Vagina (tissue), 2 donors: ENCODE measurements at places on chromosomes 7 and 10. TPM values are rescaled to one million over a fixed set of nuclear protein-coding genes. Genes with fewer than 3 reads are reported as not detected.
A peak's percentile ranks its signal among the peaks of the same experiment; 100 is the strongest.

GRCh38 chr7:115533785-115534184 is 496.8 kb downstream of the TFEC start:
- no peak for DNase-seq

DNA sequence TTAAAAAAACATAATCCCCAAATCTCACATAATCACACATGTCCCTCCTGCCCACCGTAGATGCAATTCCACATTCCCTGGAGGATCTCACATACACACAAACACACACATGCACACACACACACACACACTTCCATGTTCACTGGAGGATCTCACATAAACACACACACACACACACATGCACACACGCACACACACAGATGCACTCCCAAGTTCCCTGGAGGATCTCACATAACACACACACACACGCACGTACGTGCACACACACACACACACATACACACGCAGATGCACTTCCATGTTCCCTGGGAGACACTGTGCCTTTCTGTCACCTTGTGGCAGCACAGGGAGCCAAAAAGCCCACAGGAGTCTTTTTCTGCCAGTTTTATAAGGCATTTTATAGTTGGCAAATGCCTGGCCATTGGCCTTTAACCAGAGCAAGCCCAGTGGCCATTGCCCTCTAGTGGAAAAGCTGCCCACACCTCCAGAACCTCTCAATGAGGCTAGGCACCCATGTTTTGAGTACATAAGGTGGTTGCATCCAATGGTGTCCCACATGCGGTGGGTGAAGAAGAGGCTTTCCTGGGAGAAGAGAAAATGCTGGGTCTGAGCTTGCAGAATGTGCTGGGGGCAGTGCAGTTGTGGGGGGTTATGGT is 115.4 kb upstream of the ACBD5 start:
- DNase-seq: no peak

- no peak for DNase-seq
Measured at GRCh38 chr7:32774541-32774951, 117.0 kb downstream of the KBTBD2 start.

DNA sequence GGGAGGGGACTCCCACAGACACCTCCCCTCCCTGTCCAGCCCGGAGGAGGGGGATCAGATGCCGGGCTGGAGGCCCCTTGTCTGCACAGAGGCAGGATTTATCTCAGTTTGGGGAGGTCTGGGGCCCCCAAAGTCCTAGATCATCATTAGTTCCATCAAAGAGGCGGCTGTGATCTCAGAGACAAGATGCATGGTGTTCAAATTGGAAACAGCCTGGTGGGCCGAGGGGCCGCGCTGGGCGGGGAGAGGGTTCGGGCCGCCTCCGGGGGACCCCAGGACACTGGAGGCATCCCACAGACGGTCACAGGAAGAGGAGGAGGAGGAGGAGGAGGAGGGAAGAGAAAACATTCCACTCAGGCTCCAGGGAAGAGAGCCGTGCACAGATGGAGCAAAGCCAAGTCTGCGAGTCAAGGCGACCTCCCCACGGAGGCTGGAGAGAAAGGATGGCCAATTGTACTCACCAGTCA is 69.5 kb upstream of the CUX1 start:
- no peak for DNase-seq

GRCh38 chr10:110644598-110645462 is 694 bp downstream of the RBM20 start:
- DNase-seq: no peak

DNA sequence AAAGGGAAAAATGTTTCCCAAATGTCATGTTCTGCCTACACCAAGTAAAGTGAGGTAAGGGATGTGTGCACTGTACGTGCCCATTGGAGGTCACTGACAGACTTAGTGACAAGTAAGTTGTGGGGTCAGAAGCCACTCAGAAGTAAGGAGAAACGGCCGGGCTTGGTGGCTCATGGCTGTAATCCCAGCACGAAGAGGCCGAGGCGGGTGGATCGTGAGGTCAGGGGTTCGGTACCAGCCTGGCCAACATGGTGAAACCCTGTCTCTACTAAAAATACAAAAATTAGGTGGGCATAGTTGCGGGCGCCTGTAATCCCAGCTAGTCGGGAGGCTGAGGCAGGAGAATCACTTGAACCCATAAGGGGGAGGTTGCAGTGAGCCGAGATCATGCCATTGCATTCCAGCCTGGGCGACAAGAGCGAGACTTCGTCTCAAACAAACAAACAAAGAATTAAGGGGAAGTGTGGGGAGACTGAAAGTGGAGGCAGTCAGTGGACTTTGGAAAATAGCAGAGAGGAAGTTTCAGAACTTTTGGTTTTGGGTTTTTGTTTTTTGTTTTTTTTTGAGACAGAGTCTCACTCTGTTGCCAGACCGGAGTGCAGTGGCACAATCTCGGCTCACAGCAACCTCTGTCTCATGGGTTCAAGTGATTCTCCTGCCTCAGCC is 114.8 kb downstream of the WDFY4 start:
- no peak for DNase-seq

DNA sequence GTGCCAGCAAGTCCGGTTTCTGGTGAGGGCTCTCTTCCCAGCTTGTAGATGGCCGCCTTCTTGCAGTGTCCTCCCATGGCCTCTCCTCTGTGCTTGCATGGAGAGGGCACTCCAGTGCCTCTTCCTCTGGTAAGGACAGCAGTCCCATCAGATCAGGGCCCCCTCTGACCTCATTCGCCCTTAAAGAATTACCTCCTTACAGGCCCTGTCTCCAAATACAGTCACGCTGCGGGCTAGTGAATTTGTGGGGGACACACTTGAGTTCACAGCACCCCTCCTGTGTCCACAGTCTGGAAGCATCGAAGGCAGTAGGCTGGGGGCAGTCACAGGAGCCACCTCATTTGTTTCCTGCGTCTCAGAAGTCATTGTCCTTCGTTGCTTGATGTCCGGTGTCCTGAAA is 54.6 kb downstream of the LHPP start:
- DNase-seq: no peak

- DNase-seq: no peak
Measured at GRCh38 chr7:46129831-46130230, 208.8 kb upstream of the IGFBP3 start.

DNA sequence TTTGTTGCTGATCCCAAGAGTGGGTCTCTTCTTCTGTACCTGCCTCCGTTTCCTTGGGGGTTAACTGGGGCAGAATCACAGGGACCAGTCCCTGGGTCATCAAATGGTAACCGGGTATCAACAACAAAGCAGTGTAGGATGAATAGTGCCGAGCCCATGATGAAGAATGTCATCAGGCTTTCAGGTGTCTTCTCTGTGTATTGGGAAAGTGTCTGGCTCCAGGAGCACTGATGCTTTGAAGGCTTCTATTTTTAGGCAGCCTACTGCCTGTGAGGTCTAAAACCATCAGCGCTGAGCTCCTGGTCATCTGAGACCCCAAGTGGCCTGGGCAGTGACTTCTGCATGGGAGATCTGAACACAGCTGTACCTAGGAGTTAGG is 48.2 kb upstream of the SHH start:
- DNase-seq: peak; percentile 71

- no peak for DNase-seq
Measured at GRCh38 chr10:11874568-11875493, 51.7 kb downstream of the PROSER2 start.

DNA sequence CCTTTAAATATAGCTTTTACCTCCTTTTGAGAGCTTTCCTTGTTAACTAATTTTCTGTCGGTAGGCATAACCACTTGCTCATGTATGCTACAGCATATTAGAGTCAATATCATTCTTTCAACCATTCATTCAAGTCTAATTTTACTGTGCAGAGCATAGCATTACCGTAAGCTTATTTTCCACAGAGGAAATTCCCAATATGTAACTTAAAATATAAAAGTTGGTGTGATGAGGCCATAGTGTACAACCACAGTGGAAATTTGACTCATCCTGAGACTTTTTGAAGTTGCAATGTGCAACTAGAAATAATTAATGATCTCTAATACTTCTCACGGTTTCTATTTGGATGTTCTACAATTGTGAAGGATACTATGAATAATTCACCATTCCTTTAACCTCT is 80.6 kb upstream of the KLF6 start:
- no peak for DNase-seq

DNA sequence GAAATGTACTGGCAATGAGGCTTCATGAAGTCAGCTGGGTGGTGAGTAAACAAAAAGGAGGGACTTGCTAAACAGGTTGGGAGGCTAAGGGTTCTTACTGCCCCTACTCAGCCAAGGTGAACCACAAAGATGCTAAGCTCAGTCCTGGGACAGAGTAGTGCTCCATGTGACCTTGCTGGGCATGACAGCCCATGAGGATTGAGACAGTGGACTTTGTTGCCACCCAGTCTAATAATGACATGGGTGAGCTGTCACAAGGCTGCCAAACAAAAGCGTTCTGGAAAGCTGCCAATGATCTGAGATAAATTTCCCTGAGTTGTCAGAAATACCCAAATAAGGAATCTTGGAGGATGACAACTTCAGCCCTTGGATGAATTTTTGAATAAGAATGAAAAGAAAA is 75.2 kb downstream of the CLEC2L start:
- DNase-seq: peak; percentile 44

DNA sequence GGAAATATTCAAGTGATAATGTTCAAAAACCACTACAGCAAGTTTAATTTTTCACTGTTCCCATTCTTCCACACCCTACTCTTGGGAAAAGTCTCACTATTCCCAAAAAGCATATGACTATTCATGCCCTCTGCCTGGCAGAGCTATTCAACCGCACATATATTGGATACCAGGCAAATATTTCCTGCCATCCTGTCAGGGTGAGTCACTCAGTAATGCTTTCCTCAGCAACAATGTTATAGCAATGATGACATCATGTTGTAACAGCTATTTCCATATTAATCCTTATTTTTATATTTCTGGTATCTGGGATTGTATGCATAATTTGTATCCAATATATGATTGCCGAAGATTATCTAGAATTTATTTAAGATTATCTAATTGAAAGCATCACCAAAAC is 114.0 kb upstream of the PLXDC2 start:
- no peak for DNase-seq

GRCh38 chr10:99619851-99620710 is at the start of gene SLC25A28:
TSS of gene SLC25A28 (minus strand) at chr10:99620439. CDS start at chr10:99620335, 104 bp downstream.
- DNase-seq: peak; percentile 100

- no peak for DNase-seq
Measured at GRCh38 chr10:123428391-123428790, 237.8 kb upstream of the GPR26 start.

DNA sequence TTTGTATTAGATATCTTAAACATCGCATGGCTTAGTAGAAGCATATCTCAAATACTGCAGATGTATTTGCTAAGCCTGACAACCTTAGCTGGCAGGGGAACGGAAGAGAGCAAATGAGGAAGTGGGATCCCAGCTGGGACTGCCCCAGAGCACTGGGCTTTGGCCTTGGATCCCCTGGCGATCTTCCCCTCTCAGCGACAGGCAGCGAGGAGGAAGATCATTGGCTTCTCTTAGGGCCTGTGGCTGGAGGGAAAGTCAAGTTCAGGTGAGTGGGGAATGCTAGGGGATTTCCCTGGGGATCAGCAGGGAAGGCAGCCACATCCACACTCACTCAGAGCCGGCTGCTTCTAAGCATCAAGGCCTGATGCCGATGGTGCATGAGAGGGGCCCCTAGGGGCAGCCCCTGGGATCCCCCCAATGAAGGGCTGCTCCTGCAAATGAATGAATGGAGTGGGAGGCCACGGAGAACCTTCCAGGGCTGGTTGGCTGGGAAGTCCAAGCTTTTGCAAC is 42.0 kb downstream of the LYZL2 start:
- no peak for DNase-seq

DNA sequence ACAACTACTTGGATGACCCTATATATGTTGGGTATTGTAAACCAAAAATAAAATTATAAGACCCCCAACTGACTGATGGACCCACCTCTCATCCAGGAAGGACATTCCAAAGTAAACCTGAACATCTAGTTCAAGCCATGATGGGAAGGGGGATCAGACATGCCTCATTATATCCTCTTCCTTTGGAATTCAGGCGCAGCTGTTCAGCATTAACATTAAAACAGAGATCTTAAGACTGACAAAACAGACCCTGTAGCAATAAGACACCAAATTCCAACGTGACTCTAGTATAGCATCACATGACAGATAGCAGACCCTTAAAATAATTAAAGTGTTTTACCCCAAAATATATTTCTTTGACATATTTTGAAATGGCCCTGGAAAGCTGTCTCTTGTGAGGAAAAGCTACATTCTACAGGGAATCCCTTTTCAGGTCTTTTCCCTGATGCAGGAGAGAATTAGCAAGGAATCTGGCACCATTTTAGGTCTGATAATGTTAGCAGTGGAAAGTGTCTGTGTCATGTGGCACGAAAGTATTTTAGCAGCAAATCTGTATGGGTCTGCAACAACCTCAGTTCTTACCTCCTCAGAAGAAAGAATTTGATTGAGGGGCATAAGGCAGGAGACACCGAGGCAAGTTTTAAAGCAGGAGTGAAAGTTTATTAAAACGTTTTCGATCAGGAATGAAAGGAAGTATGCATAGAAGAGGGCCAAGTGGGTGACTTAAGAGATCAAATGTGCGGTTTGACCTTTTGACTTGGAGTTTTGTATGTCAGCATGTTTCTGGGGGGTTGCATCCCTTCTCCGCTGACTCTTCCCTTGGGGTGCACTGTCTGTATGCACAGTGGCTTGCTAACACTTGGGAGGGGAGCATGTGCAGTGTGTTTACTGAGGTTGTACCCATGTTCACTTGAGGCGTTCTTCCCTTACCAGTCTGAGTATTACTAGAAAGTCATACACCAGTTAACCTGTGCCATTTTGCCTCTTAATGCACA is 236.6 kb upstream of the PPP1R3A start:
- DNase-seq: no peak

DNA sequence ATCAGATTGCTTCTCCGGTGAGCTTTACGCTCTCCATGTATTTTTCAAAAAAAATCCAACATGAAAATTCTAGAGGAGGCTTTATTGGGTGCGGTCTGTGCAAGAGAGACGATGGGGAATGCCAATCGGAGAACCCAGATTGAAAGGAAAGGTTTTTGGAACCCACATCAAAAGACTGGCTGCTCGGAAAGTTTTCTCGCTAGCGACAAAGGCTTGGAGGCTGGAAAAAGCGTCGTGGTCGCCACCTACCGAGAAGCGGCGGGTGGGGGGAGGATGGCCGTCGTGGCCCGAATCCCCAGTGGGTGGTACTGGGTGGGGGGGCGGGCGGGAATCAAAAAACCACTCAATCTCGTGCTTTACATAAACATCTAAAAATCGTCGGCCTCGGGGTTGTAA is 1.1 kb upstream of the GTF2I start:
- DNase-seq: no peak

DNA sequence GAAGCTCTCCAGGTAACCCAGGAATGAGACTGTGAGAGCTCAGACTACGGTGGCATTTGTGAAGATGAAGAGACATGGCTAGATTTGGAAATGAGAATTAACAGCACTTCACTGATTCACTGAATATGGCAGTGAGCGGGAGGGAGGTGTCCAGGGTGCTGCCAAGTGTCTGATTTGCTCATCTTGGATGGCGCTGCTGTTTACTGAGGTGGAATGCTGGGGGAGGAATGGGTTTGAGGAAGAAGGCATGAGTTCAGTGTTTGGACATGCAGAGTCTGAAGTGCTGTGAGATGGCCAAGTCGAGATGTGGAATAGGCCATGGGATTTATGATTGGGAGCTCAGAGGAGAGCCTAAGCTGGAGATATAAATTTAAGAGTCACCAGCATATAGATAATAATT is 437.1 kb upstream of the NPVF start:
- no peak for DNase-seq

- no peak for DNase-seq
Measured at GRCh38 chr10:10796774-10797415, 220.8 kb upstream of the CELF2 start.

- no peak for DNase-seq
Measured at GRCh38 chr10:63987212-63987611, 466.0 kb downstream of the REEP3 start.

The WDR86 gene
- 19.4 TPM for total RNA-seq

The BMPER gene
- 5.2 TPM for total RNA-seq

The LRRTM3 gene
- 0.25 TPM for total RNA-seq

The DDX50 gene
- 28.7 TPM for total RNA-seq

The NEUROG3 gene
- not detected for total RNA-seq

The HMX2 gene
- total RNA-seq: not detected

The NPY4R2 gene
- total RNA-seq: 0.49 TPM
